ENCODE measurements at places on chromosomes 6 and 20. TPM values are rescaled to one million over a fixed set of nuclear protein-coding genes. Genes with fewer than 3 reads are reported as not detected.

DNA sequence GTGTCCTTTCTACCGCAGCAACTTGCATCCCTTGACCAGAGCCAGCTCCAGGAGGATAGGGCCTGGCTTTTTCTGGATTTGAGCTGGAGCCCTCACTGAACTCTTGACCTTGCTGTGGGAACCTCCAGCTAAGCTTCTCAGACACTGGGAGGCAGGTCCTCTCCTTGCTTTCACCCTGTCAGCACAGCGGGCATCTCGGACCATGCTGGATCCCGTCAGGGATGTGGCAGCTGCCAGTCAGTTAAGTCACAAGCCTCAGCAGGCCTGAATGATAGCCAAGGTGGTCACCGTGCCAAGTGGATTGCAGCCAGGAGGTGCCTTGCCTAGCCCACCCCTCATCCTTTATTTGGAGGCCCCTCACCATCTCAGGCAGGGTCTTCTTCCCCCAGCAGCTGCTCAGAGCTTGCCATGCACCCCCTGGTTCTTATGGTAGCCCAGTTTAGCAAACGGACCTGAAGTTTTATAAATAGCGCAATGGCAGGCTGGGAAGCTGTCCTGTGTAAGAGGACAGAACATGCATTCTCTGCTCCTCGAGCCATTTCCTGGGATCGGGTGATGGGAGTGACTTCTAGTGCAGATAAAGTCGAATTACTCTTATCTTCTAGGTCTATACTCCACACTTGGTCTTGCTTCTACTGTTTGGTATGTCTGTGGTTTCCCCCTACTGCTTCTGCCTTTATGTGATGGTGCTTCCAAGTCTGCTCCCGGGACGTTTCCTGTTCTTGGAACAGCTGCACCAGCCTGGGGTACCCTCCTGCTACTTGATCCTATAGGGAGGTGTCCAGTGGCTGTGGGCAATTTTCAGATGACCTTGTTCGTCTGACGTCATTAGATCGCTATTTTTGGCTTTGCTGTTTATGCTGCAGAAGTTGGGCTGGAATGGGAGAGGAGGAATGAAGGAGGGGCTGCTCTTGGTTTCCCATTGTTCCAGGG lies 7.1 kb upstream of the MYLK2 start:
- no peak for DNase-seq

DNA sequence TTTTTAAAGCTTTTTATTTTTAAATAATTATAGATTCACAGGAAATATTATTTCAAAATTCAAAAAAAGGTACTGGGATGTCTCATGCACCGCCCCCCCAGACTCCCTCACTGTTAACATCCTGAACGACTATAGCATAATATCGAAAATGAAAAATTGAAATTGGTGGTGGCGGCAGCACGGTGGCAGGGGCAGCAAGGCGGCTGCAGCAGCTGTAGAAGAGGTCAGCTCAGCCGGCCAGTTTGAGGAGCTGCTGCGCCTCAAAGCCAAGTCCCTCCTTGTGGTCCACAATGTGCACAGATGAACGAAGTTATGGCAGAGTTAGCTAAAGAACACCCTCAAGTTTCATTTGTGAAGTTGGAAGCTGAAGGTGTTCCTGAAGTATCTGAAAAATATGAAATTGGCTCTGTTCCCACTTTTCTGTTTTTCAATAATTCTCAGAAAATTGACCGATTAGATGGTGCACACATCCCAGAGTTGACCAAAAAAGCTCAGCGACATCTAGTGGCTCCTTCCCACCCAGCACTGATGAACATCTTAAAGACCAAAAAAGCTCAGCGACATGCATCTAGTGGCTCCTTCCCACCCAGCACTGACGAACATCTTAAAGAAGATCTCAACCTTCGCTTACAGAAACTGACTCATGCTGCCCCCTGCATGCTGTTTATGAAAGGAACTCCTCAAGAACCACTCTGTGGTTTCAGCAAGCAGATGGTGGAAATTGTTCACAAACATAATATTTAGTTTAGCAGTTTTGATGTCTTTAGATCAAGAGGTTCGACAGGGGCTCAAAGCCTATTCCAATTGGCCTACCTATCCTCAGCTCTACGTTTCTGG lies 100.8 kb downstream of the FAM217A start:
- DNase-seq: no peak

The TUBB gene
- 1,272 TPM for total RNA-seq

DNA sequence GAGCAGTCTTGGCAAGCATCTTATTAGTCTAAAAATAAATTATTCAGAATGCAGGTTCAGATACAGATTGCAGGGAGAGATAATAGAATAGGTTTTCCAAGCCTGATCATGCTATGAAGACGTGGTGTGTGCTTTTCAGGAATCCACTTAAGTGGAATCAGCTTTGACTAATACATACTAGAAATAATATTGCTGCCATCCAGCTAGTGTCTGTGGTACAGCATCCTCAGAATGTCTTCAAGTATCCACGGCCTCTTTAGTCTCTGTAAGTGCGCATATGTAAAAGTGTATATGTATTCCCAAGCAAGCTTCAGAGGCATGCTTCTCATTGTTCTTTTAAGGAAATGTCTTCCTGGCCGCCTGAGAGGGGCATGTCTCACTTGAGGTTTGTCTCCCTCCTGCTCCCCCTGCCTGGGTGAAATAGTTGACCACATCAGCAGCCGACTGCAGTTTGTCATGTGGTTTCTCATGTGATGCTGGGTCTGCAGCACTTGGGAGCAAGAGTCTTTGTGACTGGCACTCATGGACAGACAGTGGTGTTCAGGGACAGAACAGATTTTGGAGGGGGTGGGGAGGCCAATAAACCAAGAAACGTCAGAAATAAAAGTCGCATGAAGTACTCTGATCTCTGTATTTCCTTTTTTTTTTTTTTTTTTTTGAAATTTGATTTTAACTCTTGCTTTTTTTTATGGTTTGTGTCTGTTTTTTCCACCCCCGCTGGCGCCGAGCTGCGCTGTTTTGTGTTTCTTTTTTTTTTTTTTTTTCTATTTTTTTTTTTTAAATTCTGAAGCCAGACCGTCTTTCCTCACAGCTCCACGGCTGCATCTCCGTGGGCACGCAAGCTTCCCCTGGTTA lies 150.8 kb downstream of the PRL start:
- DNase-seq: no peak

The VIP gene
- total RNA-seq: not detected

- no peak for DNase-seq
Measured at GRCh38 chr6:149903938-149904611, 6.2 kb upstream of the RAET1E start.

The LGSN gene
- total RNA-seq: not detected

DNA sequence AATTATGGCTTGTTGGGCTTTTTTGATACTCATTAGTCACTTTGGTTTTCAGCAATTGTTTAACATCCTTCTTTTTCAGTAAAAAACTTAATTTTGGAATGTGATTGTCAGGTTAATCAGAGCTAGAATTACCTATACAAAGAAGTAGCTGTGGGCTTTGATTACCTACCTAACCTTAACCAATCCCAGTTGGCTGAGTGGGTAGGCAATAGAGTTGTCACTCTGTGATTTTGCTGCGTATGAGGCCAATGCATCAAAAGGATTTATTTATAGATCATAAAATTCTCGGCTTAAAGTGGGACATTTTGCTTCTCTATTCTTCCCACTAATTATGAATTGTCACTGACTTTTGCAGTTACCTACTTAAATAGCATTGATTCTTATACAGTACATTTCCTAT lies 111.4 kb downstream of the PHACTR1 start:
- DNase-seq: no peak

The TRERF1 gene
- 7.9 TPM for total RNA-seq

GRCh38 chr6:9225441-9225871 lies 790.1 kb upstream of the SLC35B3 start:
- no peak for DNase-seq

The TRDN gene
- total RNA-seq: 0.11 TPM

GRCh38 chr6:15279047-15279661 lies 33.3 kb downstream of the JARID2 start:
- DNase-seq: no peak

DNA sequence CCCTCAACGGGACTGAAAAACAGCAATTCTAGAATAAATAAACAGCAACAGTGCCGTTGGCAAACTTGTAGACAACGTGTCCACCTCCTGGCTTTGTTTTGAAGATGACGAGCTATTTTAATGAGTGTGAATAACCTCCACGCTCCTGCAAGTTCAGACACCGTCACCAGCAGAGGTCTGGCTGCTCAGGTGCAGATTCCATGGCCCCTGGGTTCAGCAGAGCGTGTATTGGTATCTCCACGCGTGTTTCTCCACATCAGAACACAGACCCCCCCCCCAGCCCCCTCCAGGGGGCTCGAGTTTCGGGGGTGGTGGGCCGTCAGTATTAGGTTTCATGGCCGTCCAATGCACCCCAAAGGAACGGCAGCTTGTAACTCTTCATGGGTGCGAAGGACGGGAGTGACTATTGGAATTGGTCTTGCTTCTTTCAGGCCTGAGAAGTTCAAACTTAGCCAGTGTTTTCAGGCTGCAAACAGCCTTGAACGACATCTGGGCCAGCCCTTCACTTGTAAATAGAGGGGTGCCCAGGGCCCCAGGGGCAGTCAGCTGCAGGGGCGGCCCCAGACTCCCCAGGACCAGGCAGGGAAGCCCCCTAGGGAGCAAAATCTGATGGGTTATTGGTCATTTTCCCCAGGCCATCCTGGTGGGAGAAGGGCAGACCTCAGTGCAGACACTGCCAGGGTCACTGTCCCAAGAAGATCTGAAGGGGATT lies 308.6 kb downstream of the TAF4 start:
- no peak for DNase-seq

DNA sequence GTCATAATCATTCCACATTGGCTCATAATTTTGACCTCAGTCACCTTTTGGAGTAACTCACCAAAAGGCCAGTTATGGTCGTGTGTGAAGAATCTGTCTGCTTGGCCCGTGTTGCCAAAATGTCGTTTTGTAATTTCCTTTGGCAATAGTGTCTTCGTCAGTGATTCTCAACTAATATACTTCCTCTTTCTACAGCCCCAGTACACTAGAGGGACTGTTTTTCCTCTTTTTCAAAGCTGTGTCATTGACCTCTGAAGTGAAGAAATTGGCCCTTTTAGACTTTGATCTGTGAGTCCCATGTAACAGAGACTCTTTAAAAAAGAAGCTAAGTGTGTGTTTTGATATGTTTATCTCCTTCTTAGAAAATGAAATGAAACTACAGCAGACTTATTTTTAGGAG lies 5.2 kb downstream of the FOXO3 start:
- no peak for DNase-seq

DNA sequence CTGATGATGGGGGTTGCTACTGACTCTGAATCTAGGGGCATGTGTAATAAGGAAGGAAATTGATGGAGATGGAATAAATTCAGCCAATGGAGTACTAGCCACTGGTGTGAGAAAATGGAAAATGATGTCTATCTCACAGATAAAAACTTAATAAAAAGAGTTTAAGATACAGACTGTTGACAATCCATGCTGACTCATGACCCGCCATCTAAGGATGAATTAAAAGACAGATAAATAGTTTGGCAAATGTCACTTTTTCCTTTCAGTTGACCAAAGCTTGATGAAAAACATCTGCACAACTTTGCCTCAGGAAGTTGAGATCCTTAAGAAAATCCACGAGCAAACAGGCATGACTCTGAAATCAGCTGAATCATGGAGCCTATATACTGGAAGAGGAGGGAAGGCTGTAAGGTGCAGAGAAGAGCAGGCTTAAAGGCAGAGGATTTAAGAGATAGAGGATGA lies 82.6 kb upstream of the BMP5 start:
- no peak for DNase-seq

Data from progenitor cell of endocrine pancreas (in vitro differentiated cells).